ENCODE measurements at places on chromosomes 11 and 22.

GRCh38 chr11:20467487-20468185 is 80.1 kb downstream of the PRMT3 start:
- DNase-seq, result no peak

DNA sequence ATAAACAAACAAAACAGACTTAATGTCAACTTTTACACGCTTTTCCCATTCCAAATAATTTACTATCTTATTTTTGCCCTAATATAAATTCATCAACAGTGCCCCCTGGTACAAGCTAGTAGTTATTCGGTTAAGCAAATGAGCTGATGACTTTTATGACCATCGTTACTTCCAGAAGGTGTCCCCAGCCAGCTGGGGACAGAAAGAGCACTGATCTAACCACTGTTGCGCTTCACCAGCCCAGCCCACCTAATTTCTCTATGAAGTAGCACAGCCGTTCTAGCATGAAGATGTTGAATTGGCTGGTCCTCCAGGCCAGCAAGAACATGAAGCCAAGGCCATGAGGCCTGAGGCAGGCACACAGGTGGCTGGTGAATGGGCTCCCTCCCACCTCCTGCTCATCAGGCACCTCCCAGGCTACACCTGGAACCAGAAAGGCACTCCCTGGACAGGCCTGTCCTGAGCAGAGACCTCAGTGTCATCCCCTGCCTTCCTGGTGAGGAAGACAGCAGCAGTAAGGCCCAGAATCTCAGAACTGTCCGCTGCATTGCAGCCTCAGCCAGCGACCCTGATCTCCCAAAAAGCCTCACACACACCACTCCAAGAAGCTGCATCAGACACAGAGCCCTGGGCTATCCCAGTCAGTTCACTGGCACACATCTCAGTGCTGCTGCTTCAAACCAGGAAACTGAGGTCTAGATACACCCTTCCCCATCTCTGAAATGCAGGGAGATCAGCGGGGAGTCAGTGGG is 12.9 kb downstream of the GNB1L start:
- DNase-seq, result no peak

- DNase-seq, result no peak
Measured at GRCh38 chr11:19409307-19409706, 168.6 kb upstream of the E2F8 start.

GRCh38 chr22:44042249-44043218 is 18.4 kb downstream of the PARVB start:
- DNase-seq, result no peak

- no peak for DNase-seq
Measured at GRCh38 chr11:57477507-57478189, 17.3 kb downstream of the RTN4RL2 start.

GRCh38 chr22:49642741-49643140 is 184.9 kb downstream of the BRD1 start:
- no peak for DNase-seq

DNA sequence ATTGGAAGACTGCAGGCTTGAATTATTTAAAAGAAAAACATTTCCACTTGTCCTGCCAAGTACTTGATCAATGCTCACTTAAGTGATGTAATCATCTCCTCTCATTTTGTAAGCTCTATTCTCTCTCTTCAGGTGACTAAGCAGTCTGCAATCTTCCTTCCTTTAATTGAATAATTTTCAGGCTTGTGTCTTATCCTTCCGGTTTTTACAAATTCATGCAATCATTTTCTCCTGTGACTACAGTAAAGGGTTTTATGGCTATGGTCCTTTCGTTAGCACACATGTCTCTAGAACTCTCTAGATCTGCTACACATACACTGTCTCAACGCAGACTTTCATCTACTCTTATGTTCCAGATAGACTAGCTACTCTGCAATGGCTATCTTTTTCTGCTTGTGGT is 12.6 kb upstream of the UPB1 start:
- DNase-seq, result no peak

DNA sequence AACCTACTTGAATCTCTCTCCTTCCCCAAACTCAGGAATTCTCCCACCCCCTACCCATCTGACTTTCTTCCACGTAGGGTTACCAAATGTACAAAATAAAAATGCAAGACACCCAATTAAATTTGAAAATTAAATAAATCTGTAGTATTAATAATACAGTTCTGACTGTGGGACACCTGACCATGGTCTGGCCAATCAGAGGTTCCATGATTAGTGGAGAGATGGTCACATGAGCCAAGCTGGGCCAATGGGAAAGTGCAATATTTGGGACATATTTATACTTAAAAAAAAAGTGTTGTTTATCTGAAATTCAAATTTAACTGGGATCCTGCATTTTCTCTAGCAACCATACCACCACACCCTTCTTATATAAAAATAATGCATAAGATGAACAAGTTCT is 29.8 kb upstream of the ASPHD2 start:
- DNase-seq, result no peak

DNA sequence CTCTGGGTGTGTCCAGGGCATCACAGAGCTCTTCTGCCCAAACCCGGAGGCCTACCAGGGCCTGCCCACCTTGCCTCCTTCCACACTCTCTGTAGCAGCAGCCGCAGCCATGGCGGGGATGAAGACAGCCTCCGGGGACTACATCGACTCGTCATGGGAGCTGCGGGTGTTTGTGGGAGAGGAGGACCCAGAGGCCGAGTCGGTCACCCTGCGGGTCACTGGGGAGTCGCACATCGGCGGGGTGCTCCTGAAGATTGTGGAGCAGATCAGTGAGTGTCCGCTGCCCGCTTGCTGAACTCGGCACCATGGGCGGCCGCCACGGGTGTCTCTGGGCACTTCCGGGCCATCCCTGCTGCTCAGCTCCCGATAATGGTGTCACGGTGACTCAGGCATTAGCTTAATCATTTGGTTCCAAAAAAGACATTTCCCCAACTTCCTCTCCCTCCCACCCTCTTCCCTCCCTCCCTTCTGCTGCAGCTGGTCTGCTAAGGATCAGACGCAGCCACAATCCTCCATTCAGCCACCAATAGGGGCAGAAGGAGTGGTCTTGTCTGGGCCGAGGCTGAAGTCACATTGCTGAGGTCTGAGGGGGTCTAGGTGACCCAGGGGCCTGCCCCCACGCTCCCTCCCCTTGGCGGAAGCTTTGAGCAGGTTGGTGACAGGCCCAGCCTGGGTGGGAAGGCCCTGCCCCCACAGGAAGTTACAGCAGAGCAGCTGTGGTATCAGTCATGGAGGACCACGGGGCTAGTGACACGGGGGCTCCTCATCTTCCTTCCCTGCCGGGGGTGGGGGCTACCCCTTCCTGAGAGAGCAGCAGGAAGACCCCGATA is 950 bp downstream of the FERMT3 start:
- DNase-seq, result no peak

- DNase-seq, result no peak
Measured at GRCh38 chr11:85976525-85976924, 92.4 kb downstream of the PICALM start.

- no peak for DNase-seq
Measured at GRCh38 chr11:15602785-15603567, 488.3 kb downstream of the INSC start.

DNA sequence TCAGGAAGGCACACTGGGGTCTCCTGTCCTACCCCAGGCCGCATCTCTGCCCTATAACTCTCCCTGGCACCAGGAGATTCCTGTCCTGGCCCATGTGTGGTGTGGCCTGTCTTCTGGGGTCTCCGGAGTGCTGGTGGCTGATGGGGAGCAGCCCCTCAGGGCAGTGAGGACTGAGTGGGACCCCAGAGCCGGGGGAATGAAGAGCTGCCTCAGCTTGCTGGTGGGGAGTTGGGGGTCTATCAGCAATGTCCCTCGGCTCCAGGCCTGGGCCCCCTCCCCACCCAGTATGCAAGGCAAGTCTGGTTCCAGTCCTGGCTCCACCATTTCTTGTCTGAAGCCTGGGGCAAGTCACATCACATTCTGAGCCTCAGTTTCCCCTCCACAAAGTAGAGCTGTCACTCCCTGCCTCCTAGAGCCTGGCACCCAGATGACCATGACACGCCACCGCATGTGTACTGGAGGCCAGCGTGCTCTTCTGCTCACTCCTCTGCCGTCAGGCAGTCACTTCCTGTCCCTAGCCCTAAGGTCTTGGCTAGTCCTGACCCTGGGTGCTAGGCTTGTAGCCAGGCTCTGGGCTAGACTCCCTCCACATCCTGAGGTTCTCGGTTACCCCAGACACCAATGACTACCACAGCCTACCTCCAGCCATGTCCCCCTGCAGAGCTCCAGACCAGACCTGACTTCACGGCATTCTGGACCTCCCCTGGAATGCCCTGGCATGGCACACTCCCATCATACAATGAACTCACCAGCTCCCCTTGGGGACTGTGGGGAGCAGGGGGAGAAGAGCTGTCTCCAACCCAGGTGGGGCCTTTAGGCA is 12.8 kb downstream of the ARAP1 start:
- no peak for DNase-seq

- DNase-seq, result no peak
Measured at GRCh38 chr11:128884703-128885338, 6.3 kb upstream of the KCNJ5 start.

DNA sequence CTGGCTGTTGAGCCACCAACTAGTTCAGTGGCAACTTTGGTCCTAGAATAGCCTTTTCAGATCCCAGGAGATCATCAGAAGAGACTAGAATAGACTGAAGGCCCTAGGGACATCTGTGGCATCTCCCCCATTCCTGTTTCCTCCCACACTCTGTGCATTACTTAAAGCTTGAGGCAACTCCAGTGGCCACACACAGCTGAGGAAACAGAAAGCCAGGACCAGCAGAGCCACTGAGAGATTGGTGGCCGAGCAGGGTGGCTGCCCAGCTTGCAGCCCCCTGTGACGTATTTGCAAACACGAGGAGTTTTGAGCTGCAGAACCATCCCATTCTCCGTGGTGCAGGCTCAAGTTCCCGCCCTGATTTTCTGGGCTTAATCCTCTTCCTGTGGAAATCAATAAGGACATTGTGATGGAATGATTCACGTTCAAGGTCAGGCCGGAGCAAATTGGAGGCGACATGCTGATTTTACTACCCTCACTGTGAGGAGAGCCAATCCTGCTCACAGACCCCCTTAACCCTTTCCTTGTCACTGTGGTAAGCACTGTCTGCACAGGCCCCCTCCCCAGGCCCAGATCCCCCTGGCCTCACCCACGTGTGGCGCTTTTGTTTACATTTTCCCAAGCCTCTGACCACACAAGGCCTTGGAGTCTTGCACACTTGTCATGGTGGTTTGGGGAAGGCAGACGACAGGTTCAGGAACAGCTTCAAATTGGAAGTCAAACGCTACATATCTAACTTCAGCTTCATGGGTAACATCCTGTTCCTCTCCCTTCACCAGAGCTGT is 69.1 kb upstream of the MYOD1 start:
- DNase-seq, result no peak

GRCh38 chr11:35324981-35325380 is 94.4 kb downstream of the SLC1A2 start:
- no peak for DNase-seq

DNA sequence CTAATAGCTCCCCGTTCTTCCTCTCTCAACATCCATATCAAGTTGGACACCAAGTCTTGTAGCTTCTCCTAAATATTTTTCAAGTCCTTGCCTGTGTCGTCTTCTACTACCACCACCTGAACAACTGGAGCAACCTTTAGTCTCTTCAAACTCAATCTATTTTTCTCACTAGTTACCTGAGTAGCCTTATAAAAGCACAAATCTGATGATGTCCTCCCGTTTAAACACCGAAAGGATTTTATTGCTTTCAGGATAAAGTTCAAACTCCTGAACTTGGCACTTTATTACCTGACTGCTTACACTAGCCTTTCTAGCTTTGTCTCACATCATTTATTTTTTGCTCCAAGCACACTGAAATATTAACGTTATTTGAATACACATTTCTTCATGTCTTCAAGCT is 1.3 kb upstream of the PAK1 start:
- DNase-seq, result no peak

GRCh38 chr22:46966846-46967245 is 204.4 kb downstream of the TBC1D22A start:
- DNase-seq, result no peak

DNA sequence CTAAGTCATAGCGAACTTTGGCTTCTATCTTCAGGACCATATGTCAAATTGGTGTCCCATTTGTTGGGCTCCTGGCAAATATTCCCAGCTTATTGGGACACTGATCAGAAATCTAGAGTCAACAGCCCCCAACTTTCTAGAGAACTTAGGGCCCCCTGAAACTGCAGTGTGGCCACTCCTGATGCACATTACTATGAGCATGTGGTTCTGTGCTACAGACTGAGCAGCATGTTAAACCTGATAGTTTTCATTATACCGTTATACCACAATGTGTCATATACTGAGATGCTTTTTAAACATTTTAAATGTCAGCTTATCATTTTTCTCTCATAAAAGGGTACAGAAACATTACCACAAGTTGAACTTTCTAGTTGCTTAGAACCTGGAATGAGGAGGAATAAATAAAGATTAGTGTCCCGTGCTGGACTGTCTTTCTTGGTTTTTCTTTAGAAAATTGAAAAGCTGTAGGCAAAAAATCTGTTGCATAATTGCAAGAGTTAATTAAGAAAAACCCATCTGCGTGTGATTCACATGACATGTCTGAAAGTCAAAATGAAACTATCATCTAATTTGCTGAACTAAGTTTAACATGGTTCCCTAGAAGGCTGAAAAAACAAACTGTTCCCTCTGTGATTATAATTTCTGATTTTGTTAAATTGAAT is 16.4 kb upstream of the CTSC start:
- DNase-seq, result no peak

GRCh38 chr22:25628494-25628893 is 64.0 kb downstream of the GRK3 start:
- DNase-seq, result no peak

DNA sequence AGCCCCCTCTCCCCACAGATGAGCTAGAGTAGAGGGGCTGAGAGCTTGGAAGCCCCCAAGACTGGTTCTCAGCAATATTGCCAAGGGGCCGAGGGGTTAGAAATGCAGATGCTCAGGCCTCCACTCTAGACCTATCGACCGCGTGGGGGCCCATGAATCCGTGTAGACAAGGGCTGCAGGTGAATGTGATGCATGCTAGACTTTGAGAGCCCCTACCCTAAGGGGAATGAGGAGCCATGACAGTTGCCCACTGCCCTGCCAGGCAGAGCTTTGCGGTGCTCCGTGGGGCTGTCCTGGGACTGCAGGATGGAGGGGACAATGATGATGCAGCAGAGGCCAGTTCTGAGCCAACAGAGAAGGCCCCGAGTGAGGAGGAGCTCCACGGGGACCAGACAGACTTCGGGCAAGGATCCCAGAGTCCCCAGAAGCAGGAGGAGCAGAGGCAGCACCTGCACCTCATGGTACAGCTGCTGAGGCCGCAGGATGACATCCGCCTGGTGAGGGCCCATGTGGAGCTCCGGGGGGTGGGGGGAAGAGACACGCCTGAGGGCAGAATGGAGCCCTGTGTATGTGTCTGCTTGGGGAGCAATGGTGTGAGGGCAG is 1.3 kb downstream of the SSH3 start:
- DNase-seq, result no peak
